ENCODE measurements at places on chromosomes 2 and 18.

- no peak for DNase-seq
These were observed 15.3 kb downstream of the PMS1 start for GRCh38 chr2:189799531-189799930.

GRCh38 chr2:200357845-200358244, 51.4 kb downstream of the SPATS2L start:
- no peak for DNase-seq

DNA sequence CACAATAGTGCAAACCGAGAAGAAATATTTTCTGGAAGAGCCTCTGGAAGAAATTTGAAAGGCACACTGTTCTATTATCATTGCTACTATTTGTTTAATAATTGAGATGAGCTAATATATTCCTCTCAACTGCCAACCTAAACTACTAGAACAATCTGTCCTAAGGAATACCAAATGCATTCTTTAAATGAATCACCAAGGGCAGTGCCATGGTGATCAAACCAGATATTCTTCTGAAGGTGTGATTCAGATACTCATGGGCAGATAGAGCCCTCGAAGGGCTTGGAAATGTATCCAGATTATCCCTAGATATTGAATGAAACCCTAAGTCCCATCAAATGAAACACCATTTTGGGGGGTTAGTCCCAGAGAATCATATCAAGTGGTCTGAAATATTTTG, 76.6 kb downstream of the FIGN start:
- no peak for DNase-seq

GRCh38 chr2:139544186-139544851, 764.1 kb upstream of the NXPH2 start:
- DNase-seq = no peak

All from activated CD4-positive, alpha-beta memory T cell treated with anti-CD3 and anti-CD28 coated beads, Interleukin-2, amount 10 ng/mL, durations not matched to agents 7 days and 5 days (primary cell).